Mesenteric fat pad (tissue), 1 donor: ENCODE measurements at places on chromosomes 1 and 21. TPM values are rescaled to one million over a fixed set of nuclear protein-coding genes. Genes with fewer than 3 reads are reported as not detected.

DNA sequence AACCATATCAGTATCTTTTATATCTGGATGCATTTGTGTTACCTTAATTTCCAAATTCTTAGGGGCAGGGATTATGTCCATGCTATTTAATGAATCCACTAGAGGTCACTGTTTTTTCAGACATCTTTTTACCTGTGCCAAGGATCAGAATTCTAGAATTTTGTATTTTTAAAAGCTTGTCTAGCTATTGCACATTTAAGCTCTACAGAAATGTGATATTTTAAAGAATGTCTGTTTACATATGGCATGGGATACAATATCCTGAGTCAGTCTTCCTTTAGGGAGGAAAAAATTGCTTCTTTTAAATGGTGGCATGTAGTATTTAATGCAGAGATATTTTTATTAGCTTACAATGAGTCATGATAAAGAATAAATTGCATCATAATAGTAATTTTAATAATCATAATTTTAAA lies 11.3 kb downstream of the RPAP2 start:
- DNase-seq: no peak

- no peak for DNase-seq
Measured at GRCh38 chr1:108708691-108709660, 3.7 kb upstream of the FNDC7 start.

SERPINC1 gene
- not detected for total RNA-seq

- no peak for DNase-seq
Measured at GRCh38 chr1:41712081-41712480, 206.6 kb downstream of the HIVEP3 start.

ASCL5 gene
- not detected for total RNA-seq

ANKRD65 gene
- total RNA-seq: 4.1 TPM

ACTL8 gene
- not detected for total RNA-seq

AHCTF1 gene
- 38.8 TPM for total RNA-seq

- no peak for DNase-seq
Measured at GRCh38 chr1:16438924-16439323, 1.6 kb upstream of the NECAP2 start.

ADAMTS4 gene
- total RNA-seq: 438 TPM

GRCh38 chr1:160905617-160905989 lies 20.6 kb upstream of the ITLN1 start:
- no peak for DNase-seq

DNA sequence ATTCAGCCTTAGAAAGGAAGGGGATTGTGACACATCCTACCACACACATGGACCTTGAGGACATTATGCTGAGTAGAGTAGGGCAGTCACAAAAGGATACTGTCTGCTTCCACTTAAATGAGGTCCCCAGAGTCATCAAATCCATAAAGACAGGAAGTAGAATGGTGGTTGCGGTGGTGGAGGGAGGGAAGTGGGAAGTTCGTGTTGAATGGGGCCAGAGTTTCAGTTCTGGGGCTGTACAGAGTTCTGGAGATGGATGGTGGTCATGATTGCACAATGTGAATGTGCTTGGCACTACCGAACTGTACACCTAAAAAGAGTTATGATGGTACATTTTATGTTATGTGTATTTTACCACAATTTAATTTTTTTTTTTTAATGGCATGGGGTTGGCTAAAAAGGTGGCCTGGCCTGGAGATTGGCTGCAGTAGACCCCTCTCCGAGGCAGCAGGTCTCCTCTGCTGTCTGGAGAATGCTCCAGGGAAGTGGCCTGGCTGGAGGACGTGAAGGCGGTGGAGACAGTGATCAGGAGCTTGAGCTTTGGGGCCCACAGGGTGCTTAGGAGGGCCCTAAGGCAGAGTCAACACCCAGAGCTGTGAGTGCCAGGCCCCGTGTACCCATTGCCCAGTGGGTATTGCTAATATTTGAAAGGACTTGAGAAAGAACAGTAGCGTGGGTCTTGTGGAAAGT lies 30.4 kb downstream of the IFNGR2 start:
- peak; percentile 67 for DNase-seq

SLC37A1 gene
- total RNA-seq: 7.0 TPM

GRCh38 chr1:185767508-185768120 lies 33.4 kb downstream of the HMCN1 start:
- no peak for DNase-seq

DNA sequence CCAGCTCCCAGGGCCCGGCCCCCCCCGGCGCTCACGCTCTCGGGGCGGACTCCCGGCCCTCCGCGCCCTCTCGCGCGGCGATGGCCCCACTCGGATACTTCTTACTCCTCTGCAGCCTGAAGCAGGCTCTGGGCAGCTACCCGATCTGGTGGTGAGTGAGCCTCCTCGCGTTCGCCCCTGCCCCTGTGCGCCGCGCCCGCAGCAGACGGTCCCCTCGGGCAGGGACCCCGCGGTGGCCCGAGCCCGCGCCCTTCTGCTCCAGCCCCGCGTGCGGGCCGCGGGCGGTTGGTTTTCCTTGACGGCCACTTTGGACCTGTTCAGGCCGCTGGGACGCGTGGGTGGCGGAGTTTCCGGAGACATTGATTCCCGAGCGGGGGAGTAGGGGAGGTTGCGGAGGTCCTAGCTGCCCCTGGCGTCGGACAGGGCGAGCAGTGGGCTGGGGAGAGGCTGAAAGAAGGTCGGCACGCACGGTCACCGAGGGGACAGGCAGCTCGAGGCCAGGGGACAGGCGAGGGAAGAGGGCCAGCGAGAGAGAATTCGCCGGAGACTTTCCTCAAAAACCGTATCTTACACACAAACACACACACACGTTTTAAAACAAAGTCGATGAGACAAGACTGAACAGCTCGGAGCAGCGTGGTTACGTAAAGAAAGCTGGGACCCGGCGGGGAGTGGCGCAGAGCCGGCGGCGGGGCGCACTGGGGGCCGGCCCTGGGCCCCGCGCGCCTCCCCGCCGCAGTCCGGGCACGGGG lies 427 bp downstream of the WNT3A start:
- peak; percentile 87 for DNase-seq

LRRN2 gene
- total RNA-seq: 5.7 TPM

GRCh38 chr21:34336245-34336644 lies 27.6 kb upstream of the KCNE2 start:
- no peak for DNase-seq

OR2T11 gene
- not detected for total RNA-seq

S100B gene
- total RNA-seq: 102 TPM

DNA sequence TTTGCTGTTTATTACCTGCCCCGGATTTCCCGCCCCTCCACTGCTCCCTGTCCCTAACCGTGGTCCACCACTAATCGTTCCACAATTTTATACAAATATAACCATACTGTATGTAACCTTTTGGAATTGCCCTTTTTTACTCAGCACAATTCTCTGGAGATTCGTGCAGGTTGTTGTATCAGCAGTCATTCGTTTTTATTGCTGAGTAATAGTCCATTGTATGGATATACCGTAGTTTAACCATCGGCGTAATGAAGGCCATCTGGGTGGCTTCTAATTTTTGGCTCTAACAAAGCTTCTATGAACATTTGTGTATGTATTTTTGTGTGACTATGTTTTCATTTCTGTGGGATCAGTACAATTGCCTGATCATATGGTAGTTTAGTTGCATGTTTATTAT lies 50.0 kb downstream of the UCK2 start:
- DNase-seq: no peak

HSPA6 gene
- 6.8 TPM for total RNA-seq

GRCh38 chr1:36212782-36213181 lies 11.5 kb upstream of the THRAP3 start:
- no peak for DNase-seq

DNA sequence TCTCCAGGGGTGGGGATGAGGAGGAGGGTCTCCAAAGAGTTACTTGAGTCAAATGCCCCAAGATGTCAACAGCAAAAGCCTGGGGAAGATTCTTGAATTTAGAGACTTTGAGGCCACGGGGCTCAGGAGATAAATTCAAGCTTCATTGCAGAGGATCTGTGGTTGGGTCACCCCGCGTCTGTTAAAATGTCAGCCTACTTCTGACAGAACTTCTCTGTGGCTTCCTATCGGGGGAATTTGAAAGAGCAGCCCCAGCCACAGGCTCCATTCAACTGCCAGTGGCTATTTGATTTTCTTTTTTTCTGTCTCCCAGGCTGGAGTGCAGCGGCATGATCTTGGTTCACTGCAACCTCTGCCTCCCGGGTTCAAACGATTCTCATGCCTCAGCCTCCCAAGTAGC lies 62.5 kb upstream of the EFHD2 start:
- DNase-seq: no peak

GRCh38 chr1:59737638-59738037 lies 77.1 kb upstream of the HOOK1 start:
- DNase-seq: no peak

TIE1 gene
- total RNA-seq: 42.6 TPM

DNA sequence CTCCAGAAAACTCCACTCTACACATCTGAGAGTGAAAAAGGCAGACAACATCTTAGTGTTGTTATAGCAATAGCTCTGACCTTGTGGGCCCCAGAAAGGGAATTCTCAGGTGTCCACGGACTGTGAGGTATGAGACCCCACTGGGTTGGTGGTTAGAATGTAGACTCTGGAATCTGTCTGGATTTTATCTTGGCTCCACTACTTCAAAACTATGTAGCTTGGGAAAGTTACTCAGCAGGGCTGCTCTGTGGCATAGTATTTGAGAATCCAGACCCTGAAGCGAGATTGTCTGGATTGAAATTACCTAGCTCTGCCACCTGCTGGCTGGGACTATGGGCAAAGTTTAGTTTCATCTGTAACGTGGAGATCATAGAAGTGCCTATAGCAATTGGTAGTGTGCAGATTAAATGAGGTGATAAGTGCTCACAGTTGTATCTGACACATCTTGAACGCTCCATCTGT lies 25.8 kb downstream of the PRDM2 start:
- DNase-seq: no peak

ACTN2 gene
- 0.71 TPM for total RNA-seq

DNA sequence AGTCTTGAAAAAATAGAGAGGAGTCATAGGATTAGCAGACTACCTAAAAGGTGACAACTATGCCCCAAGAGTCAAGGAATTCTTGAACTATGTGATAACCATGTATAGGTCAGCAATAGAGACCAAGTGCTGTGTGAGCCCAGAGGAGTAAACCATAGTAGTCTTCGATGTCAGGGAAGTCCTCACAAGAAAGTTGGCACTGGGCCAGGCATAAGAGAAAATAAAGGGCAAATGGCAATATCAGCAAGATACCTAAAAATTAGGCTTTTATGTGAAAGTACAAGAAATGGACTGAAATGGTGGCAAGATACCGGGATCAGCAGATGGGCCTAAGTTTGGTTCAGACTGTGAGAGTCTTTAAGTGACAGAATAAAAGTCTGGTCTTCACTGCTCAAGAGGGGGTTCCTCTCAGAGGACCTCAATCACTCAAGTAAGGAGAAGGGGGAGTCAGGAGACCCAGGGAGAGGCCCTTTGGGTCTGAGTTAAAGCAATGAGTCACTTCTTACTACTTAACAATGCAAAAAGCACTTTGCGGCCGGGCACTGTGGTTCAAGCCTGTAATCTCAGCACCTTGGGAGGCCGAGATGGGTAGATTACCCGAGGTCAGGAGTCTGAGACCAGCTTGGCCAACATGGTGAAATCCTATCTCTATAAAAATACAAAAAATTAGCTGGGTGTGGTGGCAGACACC lies 95.0 kb downstream of the TEX35 start:
- no peak for DNase-seq

DNA sequence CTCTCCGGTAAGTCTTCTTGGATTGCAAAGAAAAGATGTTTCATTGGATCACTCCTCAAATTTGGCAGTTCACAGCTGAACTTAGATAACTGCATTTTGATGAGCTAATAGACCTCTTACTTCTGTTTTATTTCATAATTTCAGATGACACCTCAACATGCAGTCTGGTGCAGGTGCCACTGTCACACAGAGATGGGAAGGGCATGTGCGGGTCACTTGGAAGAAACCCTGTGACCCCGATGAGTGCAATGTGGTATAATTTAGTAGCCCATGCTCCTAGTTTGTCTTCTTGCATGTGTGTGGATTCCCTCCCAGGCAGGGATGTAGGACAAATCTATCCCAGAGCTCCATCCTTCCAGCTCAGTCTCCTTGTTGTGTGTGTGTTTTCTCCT lies 481 bp upstream of the SLAMF1 start:
- no peak for DNase-seq

GRCh38 chr21:32520875-32521735 lies 64.2 kb downstream of the TCP10L start:
- DNase-seq: peak; percentile 92

GRCh38 chr1:179968284-179968993 lies 13.8 kb downstream of the CEP350 start:
- DNase-seq: no peak

DNA sequence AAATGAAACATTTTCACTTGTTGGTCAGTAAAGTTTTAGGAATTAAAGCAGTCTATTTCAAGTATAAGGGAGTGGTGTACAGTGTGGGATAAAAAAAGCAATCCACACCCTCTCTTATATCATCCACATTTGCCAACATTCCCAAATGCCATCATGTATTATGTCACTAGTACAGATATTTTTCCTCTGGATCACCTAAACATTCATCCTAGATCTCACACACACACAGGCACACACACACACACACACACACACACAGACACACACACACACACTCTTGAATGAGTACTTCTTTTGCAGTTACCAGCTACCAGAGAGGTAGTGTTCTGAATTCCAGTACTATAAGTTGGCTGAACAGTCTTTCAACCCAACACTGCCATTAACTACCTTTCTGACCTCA lies 1369.1 kb upstream of the ADGRL4 start:
- DNase-seq: no peak

DNA sequence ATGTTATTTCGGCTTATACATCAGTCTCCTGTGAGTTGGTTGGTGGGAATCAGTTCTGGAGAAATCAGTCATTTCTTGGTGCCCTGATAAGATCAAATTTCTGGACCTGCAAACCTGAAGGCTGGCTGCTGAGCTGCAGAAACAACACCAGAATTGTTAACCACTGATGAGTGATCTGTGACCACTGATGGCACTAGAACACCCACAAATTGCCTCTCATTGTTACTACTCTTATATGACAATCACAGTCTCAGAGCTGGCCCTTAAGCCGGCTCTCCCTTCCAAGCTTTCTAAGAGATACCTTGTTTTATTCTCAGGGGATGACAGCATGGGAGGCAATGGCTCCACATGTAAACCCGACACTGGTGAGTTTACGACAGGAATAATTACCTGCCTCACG lies 1.9 kb downstream of the C1orf162 start:
- DNase-seq: no peak

DNA sequence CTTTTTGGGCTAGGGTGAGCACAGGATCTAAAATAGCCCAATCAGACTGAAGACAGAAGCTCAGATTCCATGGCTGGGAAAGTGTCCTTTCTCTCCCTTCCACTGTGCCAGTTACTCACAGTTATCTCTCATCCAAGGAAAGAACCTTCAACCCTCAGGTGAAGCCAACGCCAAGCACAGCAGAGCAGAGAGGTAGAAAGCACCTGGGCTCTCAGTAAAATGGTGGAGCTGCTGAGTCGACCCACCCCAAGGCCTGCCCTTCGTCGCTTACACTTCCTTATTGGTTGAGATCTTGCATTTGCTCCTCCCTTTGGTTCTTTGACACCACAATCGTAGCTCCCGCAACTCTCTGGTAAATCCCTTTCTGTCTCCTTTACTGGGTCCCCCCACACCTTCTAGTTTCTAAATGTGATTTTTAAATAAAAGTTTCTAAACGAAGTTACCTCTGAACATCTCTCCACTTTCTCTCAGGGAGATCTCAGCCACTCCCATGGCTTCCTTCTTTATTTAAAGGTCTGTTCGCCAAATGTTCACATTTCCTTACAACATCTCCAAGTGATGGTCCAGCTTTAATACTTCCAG lies 27.5 kb upstream of the SLC30A1 start:
- DNase-seq: no peak

BSND gene
- total RNA-seq: not detected

KRTAP19-1 gene
- total RNA-seq: not detected

- DNase-seq: no peak
Measured at GRCh38 chr1:82371844-82372498, 571.2 kb downstream of the ADGRL2 start.
